H1 (cell line): ENCODE measurements at places on chromosomes 4 and X.

GRCh38 chr4:8257854-8258253 is 11.7 kb upstream of the HTRA3 start:
- no peak for DNase-seq

DNA sequence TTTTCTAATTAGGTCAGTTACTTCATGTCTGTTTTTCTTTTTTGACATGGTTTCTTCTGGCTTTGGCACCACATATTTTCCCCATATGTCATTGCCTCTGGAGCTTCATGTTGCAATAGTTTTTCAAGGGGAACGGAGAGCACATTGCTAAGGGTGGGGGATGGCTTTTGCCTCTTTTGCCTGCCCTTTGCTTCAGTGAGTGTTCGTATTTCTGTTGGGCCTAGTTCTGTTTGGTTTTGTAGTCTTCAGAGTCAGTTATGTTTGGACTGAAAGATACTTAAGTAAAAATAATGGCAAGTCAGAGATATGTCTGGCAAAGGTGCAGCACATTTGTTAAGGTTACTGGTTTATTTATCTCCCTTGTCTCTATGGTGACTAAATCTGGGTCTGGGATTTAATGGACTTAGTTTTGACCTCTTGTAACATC is 29.1 kb downstream of the FHL1 start:
- DNase-seq: no peak

DNA sequence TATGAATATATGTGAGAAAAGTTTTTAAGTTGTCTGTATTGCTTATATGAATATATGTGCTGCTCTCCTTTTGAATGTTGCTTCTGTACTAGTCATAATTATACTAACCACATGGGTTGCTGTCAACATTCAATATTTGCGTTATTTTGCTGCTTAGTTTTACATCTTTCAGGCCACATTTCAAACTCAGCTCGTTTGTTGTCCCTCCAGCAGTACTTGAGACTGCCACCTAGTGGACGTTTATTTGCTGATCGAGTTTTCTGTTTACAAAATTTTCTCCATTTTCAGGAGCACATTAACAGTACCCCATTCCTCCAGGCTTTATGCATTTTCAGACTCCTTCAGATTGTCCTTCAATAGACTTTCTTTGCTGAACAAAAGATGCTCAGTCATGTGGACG is 75.8 kb downstream of the NUDT11 start:
- no peak for DNase-seq

- no peak for DNase-seq
Observed at GRCh38 chrX:132443196-132444135, 45.4 kb downstream of the MBNL3 start.

- DNase-seq: no peak
Observed at GRCh38 chr4:30768277-30768676, 48.1 kb downstream of the PCDH7 start.

GRCh38 chr4:67430989-67431388 is 114.3 kb downstream of the CENPC start:
- no peak for DNase-seq

GRCh38 chrX:112834031-112834845 is 6.4 kb downstream of the AMOT start:
- no peak for DNase-seq

- no peak for DNase-seq
Observed at GRCh38 chr4:72205831-72206230, 174.0 kb downstream of the NPFFR2 start.

DNA sequence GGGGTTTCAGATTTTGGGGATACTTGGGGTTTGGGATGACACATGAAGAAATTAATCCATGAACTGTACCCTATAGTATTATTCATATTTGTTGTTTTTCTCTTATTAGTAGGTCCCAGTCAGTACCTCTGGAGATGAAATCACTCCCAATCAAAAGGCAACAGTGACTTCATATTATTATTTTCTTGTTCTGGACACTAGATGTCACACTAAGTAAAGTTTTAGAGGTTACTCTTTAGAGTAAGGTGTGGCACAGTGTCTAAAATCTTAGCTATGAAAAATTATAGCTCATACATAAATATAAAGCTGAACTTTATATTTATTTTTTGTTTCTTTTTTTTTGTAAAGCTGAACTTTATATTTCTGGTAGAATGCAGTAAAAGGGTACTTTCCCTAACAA is 35.1 kb downstream of the FAM114A1 start:
- no peak for DNase-seq

- DNase-seq: no peak
Observed at GRCh38 chr4:189092581-189092980, 848.1 kb upstream of the FRG1 start.

GRCh38 chrX:41419082-41419481 is 28.1 kb upstream of the NYX start:
- no peak for DNase-seq

- DNase-seq: no peak
Observed at GRCh38 chr4:86354390-86354789, 5.5 kb downstream of the MAPK10 start.

DNA sequence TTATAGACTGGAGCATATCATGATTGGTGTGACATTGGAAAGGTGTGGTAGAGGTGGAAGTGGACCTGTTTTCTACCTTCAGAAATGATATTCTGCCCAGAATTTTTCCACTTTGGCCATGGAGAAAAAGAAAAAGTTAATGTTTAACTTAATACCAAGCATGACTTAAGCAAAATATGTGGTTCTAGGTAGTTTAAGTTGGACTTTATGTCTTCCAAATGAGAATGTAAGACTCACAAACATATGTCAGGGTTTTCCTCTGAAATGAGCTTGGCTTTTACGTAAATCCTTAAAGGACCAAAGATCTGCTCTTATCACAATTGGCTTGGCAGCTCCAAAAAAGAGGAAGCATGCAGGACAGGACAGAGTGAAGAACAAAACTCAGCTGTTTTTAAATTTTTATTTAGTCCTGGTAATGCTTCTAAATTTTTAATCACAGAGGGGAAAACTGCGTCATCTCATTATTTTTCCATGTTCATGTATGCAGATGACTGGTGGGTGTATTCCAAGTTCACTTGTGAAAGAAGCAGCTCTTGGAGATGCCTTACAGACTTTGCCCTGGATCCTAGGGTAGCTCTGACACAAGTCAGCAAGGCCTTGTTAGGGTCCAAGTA is 98.2 kb downstream of the ANK2 start:
- DNase-seq: no peak

- DNase-seq: no peak
Observed at GRCh38 chr4:53490965-53491622, 100.2 kb downstream of the LNX1 start.

DNA sequence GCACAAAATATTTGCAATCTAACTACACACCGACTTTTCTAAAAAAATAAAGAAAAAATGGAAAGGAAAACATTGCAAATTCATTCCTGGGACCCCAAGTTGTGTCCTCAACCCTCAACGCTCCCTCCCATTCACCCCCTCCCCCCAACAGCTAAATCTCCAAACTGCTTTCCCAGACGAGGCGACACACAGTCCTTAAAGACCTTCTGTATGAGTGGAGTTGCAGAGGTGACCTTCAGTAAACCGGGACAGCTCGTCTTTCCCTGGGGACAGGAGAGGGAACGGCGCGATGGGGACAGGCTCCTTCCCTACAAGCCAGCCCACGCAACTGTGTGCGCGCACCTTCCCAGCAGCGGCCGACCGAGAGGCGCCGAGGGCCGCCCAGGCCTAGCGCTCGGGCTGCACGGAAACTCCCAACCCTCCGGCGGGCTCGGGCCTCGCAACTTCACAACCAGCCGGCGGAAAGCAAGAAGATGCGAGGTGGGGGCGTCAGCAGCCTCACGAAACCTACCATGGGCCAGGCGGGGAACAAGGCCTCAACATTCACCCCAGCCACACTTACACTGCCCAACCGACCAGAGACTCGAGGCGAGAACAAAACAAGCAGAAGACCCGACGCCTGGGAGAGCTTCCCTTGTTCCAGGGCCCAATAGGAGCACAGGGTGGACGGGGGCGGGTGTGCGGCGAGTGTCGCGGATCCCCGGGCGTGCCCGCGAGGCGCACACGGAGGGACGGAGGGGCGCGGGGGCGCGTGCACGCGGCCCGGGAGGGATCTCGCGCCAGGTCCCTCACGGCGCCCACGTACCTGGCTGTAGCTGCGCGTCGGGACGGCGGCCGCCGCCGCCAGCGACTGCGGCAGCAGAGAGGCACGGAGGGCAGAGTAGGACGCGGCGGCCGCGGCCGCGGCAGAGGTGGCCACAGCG is 763 bp downstream of the GRSF1 start:
- no peak for DNase-seq

DNA sequence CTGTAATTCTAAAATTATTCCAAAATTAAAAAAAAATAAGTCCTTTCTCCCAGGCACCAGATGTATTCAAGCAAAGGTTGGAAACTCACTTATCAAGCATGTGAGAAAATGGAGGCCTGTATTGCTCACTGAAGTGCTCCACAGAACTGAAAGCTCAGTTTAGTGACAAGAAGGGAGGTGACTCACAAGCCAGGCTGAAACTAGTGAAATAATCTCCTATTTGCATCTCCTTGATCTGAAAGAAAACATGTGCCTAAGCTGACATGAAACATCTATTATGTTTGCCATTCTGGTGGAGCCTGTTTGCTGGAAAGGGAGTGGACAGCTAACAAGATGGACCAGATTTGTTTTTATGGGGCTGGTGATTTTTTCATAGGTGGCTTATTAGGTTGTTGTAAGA is 54.0 kb upstream of the AMELX start:
- no peak for DNase-seq

DNA sequence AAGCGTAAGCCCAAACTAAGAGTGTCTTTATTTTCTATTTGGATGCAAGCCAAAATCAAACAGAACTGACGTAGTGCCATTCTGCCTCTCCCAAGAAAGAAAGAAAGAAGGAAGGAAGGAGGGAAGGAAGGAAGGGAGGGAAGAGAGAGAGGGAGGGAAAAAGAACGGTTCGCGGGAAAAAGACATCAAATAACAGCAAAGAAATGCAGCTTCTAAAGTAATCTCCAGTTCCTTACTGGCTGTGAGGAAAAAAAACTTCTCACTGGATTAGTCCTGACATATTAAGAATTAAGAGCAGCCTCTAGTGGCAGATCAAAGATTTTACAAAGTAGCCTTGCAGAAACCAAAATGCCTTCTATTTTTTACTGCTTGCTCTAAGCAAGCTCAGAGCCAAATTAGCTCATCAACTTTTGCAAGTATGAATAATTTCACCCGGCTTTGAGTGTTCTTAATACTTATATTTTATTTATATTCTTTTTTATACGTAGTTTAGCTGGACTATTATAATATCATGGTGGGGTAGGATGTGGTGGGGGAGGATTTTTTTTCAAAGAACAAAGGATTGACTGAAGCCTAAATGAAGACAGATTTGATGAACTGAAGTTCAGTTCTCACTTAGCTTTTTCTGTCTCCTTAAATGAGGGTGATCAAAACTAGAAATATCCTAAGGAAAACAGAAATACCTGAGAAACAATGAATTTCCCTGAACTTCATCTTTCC is 36.6 kb downstream of the PITX2 start:
- no peak for DNase-seq

DNA sequence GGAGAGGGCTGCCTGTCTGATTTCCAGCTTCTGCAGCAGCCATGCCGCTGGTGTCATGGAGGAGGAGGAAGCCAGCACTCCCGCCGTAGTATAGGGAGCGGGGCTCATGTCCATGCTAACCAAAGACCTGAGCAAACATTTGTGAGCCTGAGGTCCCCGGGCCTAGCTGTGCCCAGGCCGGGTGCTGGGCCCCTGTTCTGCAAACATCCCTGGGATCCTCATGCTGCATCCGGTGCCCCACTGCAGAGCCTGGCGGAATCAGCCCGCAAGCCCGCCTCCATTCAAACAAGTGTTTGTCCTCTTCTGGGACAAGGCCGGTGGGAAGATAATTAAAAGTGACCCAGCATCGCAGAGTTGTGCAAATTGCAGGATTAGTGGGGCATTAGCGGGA is 106.3 kb downstream of the SORCS2 start:
- no peak for DNase-seq

GRCh38 chrX:54292755-54293154 is 65.1 kb downstream of the WNK3 start:
- no peak for DNase-seq

- DNase-seq: no peak
Observed at GRCh38 chr4:15961781-15962510, 1.0 kb downstream of the FGFBP2 start.

DNA sequence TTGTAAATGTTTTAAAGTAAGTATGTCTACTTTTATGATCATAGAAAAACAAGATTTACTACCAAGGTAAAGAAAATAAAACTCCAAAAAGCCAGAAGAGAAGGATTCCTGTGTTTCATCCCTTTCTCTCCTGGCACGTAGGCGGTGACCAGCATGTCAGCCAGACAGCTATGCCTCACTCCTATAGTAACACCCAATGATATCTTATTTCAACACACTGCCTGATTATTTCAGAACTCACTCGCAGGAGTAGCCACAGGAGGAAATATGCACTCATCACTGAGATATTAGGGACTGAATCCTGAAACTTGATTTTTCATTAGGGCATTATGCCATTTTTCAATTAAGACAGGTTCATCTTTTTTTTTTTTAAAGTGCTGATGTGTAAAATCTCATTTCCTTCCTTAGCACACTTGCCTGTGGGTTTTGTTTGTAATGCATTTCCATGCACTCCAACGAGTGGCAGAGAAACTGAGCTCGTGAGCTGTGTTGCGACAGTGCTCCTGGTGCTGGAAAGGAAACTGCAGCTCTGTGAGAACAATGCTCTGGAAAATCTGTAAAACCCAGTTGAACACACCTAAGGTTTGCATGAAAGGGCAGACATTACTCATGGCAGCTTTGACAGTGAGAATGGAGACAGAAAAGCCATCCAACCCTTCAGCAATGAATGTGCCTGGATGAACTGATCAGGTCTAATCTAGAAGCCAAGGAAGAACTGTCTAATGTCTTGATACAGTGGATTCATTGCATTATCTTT is 18.2 kb downstream of the RAI2 start:
- no peak for DNase-seq

- DNase-seq: no peak
Observed at GRCh38 chr4:16235209-16235608, 8.9 kb upstream of the TAPT1 start.

DNA sequence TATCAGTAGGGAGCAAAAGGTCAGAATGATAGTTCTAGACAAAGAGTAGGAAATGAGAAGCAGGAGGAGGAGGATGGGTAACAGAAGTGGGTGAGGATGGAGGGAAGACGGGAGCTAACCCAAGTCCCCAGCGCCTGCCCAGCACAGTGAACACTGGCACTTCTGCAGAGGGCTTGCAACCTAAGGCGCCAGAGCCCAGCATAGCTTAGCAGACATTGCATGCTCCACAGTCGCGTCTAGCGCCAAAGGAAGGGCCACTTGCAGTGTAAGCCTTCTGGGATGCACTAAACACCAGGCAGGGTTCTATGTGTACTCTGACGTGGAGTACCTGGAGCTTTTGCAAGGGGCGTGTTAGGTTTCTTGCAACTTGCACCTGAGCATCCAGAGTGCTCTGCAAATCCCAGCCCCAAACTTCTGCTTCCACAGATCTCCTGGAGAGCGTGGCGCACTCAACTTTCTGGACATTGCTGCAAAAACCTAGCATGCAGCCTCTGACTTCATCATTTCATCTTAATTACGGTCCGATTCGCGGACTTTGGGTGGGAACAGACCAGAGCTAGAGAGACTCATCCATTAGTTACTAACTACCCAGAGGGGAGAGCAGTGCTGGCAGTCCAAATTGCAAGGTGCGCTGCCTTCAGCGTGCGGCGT is 46.5 kb upstream of the NKAP start:
- DNase-seq: no peak
